ENCODE measurements at places on chromosomes 5 and 9.
A peak's percentile ranks its signal among the peaks of the same experiment; 100 is the strongest.

GRCh38 chr9:5712651-5713390, 83.9 kb downstream of the RIC1 start:
- DNase-seq = no peak

DNA sequence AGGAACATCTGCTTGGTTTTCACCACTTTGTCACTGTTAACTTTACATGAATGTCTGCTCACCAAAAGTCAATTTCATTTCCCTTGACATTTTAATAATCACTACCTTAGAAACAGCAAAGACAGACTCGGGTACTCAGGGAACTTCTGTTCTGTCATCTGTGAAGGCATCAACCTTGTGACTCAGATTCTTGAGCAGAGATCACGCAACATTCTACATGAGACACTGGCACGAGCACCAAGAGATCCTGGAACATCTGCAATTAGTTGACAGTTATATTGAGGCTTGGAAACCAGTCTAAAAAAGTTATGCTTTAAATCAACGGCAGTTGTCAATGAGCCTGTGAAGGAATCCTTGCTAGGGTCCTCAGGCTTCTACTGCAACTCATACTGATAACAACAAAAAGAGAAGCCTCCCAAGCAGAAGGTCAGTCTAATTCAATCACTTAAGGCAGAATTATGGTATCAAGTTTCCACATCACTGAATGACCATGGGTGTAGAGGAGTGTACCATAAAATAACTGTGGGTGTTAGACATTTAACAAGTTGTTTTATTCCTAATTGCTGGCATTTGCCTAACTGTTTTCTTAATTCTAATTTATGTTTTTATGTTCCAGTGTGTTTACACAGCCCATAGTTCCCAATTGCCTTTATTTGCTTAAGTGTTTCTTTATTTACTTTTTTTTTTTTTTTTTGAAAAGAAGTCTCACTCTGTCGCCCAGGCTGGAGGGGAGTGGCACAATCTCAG, 3.3 kb upstream of the PBX3 start:
- no peak for DNase-seq

GRCh38 chr5:17182981-17183380, 34.5 kb upstream of the BASP1 start:
- no peak for DNase-seq

GRCh38 chr5:1661831-1662558, 137.6 kb downstream of the MRPL36 start:
- DNase-seq = no peak

DNA sequence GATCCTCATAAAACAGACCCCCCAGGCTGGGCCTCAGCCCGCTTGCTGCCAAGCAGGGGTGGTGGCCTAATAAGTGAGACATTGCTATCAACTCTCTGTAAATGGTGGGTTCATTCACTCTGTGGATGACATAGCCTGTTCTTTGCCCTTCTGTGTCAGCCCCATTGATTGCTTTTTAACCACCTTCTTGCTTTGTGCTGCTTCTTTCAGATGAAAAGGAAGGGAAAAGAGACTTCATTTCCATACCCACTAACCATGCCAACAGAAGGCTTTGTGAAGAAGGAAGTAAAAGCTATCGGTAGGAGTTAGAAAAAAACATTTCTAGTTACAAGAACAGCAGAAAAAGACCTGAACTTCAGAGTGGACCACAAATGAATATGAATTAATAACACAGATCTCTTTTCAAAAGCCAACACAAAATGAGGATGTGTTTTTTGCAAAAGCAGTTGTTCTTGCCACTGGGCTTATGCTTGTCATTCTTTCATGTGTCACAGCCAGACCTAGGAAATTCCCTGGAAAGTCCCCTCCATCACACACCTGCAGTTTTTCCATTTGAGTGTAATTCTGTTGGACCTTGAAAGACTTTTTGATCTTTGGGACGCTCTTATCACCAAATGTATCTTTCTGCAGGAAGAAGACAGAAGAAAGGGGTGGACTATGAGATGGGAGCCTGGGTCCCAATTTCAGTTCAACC, 507.7 kb downstream of the CCDC171 start:
- no peak for DNase-seq

DNA sequence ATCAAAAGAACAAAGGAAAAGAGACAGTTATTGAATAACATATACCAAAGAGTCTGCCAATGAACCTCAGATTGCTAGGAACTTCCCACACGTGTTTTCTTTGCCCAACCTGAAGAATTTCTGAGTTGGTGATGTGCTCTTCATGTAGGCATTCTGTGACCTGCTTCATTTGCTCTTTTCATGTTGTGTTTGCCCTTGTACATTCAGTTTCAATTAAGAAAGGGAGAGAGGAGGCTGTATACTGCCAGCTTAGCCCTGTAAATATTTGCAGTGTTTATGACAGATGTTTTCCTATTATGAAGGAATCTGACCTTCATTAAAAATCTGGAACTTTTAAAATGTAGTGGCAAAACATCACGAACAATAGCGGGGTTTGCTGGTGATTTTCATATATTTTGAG, 168.5 kb downstream of the GAS1 start:
- no peak for DNase-seq

DNA sequence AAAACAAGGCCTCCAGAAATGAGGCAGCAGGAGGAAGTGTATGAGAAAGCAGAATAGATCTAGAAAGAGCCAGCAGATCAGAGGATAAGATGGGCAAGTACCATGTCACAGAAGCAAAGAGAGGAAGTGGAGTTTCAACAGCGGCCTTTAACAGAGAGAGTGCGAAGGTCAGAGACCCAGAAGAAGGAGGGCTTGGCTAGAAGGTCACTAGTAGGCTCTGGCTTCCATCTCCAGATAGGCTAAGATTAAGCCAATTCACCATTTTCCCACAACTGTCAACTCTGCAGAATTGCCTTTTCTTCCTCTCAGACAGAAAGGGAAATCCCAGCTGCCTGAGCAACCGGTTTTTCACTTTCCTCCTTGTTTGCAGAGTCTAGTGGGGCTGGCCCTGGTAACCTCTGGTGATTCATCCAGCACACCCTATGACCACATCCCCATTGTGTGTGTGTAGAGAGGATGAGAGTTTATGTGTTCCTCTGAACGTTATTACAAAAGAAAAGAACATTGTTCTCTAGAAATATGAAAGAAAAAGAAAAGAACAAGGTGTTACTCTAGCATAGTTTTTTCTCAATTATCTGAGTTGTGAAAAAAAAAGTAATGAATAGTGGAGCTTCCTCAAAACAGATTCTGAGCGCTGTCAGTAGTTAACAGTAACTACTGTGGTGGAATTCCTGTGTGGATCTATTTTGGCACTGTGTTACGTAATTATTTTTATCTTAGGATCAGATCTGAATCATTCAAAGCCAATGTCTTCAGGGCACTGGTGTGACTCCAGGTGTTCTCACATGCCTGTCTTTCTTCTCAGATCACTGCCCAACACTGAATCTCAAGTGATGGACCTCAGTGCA, 220.4 kb downstream of the ARRDC3 start:
- DNase-seq = peak; percentile 64

DNA sequence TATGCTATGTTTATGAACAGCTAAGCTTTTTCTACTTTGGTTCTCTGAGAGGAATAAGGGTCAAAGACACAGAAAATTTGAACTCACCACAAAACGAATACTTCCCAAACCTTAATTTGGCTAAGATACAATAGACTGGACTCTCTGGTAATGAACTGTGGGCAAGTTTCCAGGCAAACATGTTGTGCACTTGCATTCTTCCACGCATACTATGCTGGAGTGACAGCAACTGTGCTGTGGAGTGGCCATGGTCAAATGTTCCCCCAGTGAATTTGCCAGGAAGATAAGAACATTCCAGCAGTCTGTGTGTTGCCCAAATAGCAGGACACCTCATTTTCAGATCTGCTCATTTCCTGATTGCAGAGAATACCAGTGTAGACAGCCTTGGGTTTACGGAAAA, 275.3 kb upstream of the IL12B start:
- DNase-seq = no peak

GRCh38 chr9:109074236-109074889, 45.4 kb downstream of the TMEM245 start:
- no peak for DNase-seq

- DNase-seq = no peak
Measured at GRCh38 chr5:93794954-93795353, 53.6 kb upstream of the POU5F2 start.

- no peak for DNase-seq
Measured at GRCh38 chr5:76941000-76941399, 11.8 kb upstream of the CRHBP start.

DNA sequence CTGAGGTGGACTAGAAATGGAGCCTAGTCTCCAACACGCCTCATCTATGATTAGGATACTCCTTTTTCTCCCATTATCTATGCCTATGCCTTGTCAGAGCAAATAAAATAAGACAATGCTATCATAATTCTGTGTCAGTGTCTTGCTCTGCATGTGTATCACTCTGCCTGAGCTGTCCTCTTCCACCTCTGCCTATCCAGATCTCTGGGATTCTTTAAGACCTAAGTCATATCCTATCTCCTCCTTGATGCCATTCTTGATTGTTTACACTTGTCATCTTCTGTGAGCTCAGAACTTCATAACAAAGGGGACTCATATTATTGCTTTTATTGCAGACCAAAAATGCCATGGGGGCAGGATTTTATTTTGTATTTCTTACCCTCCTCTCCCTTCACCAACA, 351.2 kb upstream of the C9orf72 start:
- DNase-seq = no peak

DNA sequence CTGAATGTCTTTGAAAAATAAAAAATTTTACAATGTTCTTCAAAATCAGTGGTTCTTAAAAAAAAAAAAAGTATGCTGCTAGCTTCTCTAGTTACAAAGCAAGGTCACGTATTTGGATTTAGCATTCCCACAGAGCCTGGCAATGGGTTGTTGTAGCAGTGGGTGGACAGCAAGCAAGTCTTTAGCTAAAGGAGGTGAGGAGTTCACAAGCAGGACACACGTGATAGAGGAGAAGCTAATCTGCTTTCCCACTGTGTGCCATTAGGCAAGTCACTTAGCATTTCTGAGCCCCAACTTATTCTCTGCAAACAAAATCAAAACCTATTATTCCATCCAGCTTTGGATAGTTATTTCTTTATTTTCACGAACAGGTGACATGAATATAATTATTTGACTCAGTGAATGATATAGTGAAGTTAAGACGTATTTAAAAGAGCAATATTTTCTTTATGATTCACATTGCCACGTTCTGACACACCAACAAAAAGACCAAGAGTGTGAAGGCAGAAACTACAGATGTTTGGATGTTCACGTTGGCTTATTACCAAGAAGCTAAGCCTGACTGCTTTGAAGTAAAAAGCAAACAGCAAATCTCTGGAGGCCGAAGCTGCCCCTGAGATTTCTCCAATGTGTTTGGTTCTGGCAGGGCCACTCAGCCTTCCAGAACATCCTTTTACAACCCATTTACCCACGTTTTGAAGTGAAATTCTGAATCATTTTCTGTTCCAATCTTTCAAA, 612.1 kb upstream of the CDH6 start:
- DNase-seq = no peak

GRCh38 chr9:34289159-34289558, 39.9 kb downstream of the KIF24 start:
- no peak for DNase-seq

DNA sequence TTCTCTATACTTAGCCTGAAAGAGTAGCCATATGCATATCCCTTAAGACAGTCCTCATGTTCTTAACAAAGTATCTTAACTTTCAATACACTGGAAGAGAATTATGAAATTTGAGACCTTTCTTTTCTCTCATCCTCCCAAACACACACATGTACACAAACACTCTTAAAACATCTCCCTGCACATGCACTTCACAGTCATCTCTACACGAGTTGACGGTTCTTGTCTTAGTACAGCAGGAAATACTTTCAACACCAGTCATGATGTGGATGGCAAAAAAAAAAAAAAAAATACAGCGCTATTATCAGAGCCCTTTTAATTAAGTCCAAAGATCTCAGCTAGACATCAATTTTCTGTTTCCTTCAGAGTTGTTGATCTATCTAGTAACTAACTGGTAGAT, 43.6 kb upstream of the PCSK1 start:
- no peak for DNase-seq

DNA sequence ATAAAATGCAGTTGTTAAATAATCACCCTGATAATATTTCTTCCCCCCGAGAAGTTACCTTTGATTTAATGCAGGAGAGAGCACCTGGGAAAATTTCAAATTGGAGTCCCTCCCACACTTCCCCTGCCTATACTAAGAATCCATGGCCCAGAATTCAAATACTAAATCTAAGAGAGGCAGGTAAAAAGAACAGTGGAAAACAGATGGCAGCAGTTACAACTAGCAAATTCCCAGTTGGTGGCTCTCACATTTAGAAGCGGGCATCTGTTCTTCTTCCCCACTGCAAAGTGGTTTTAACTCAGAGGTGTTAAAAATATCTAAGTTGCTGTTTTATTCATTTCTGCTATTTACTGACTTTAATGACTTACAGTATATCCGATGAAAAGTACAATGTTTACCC, 210.4 kb upstream of the ELAVL2 start:
- DNase-seq = no peak

GRCh38 chr5:144015961-144016360, 154.5 kb downstream of the YIPF5 start:
- DNase-seq = no peak

GRCh38 chr9:34463098-34463900, 4.7 kb downstream of the DNAI1 start:
- no peak for DNase-seq

DNA sequence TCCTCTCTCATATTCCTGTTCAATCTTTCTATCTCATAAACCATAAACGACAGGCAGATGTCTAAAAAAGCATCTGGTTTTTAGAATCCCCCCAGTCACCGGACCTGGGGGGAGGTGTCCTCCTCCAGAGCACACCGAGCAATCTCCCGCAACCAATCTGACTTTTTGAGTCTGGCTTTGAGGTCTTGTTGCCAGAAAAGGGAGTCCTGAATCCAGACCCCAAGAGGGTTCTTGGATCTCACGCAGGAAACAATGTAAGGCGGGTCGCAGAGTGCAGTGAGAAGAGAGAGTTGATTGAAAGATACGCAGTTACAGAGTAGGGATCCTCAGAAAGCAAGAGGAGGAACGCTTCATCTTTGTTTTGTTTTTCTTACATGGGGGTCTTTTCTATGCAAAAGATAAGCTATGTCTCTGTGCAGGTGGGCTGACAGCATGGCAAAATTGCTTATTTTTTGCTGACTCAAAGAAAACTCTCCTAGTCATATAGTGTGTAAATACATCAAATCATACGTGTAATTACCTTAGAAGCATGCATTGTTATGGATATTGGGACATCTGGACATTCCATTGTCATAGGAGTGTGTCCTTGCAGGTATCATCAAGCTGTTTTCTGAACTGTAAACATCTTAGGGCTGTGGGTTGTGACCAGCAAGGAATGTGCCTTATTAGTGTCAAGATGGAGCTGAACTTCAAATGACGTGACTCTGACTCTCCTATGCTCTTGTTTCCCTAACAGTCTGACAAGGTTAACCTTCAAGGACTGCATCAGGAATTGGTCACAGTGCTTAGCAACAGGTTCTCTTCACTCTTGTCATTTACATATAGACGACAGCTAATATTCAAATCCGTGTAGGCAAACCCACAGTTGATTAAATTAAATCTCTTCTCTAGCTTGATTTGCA, 159.3 kb upstream of the DAPK1 start:
- DNase-seq = no peak

Data from activated CD4-positive, alpha-beta T cell treated with anti-CD3 and anti-CD28 coated beads, Interleukin-2, amount 10 ng/mL, durations not matched to agents 7 days and 5 days (primary cell).